Activated gamma-delta T cell treated with Interleukin-2 at 50 U/mL for 16 hours (primary cell): ENCODE measurements at places on chromosomes 13 and 19.
A peak's percentile ranks its signal among the peaks of the same experiment; 100 is the strongest.

GRCh38 chr13:23289917-23290357 is 109.2 kb downstream of the SGCG start:
- DNase-seq: no peak

DNA sequence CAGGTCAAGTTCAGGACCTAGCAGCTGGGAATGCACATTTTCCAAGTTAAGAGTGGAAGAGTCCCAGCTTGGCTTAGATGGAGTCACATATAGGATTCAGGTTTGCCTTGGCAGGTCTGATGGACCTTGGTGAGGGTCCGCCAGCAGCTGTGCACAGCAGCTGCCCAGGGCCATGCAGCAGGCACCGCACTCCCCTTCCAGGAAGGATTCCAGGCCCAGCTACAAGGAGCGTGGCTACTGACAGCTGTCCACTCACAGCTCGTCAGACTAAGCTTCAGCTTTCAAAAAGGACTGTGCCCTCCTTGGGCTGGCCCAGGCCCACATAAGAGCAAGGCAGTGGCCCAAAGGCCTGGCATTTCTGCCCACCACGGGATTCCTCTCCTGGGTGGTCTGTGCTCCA is 68.4 kb downstream of the ALOX5AP start:
- DNase-seq: no peak

DNA sequence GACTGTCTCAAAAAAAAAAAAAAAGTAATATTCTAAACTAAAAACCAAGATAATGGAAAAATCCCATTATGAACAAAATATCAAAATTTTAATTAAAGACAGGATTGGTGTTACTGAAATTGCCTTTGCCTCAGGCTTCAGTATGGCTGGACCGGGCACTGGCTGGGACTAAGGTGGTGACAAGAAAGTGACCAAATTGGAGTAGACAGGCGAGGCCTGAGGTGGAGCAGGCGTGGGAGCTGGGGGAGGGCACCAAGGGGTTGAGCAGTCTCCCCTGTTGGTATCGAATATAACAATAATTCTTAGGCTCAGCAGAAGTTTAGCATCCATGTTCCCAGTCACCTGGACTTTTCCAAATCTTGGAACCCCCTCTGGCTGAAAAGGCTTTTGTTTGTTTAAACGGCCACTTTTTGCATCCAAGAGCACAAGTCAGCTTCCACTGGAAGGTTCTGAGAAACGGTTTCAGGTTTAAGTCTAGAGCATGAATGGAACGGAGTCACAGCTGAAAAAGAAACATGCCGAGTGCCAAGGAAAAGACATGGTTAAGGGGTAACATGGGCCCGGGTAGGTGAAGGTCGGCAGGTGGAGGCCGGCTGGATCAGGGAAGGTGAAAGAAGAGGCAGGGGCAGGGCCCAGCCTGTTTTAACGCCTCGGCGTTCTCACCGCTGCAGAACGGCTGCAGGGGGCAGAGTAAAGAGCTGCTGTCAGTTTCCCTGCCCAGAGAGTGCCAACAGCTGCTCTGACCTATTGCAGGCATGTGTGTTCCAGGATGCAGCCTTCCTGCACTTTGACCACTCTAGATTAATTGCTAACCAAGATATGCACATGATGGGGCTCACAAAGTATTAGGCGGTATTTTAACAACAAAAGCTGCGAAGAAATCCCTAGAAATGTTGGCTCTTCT is 104.4 kb downstream of the TM9SF2 start:
- DNase-seq: peak; percentile 45

DNA sequence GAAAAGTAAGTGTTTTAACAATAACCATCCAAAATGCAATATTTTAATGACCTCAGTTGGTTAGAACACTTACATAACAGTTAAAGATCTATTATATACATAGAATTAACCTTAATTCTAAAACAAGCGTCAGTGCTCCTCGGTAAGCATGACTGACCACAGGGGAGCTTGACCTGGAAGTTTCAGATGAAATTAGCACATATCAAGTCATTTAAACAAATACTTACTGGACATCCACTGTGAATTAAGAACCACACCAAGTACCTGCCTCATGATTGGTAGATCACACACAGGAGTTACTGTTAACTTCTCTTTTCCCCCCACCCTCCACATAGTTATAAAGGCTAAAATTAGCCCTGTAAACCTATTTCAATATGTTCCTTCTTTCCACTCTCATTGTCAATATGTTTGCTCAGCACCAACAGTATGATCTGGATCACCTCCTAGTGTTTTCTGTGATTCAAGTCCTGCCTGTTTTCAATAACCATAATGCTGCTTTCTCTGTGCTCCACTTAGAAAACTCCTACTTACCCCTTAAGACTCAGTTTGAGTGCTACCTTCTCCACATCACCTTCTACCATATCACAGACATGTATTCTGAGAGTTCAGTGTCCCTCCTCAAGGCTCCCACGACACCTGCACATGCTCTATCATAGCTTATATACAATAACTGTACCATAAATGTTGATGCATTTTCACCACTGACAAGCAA is 209.0 kb downstream of the VWA8 start:
- no peak for DNase-seq

DNA sequence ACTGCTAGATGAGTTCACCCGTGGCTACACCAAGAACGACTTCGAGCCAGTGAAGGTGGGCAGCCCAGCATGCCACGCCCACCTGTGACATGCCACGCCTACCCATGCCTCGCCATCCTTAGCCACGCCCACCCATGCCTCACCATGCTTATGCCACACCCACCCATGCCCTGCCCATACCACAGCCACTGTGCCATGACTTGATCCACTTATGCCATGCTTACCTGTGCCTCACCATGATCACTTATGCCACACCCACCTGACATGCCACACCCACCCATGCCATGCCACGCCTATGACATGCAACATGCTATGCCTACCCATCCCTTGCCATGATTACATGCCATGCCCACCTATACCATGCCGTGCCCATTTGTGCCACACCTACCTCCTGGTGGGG is 12.9 kb upstream of the USE1 start:
- no peak for DNase-seq

DNA sequence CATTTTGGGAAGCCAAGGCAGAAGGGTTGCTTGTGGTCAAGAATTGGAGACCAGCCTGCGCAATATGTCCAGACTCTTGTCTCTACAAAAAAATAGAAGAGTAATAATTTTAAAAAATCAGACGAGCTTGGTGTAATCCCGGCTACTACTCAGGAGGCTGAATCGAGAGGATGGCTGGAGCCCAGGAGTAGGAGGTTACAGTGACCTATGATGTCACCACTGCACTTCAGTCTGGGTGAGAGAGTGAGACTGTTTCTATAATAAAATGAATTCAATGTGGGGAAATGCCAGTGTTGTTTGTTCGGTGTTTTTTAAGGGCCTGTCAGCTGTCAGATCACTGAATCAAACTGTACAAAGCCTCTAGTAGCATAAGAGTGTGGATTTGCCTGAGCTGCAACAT is 1.2 kb upstream of the FBXL3 start:
- DNase-seq: no peak

- no peak for DNase-seq
These were observed 18.6 kb downstream of the GJA3 start for GRCh38 chr13:20142023-20142926.

DNA sequence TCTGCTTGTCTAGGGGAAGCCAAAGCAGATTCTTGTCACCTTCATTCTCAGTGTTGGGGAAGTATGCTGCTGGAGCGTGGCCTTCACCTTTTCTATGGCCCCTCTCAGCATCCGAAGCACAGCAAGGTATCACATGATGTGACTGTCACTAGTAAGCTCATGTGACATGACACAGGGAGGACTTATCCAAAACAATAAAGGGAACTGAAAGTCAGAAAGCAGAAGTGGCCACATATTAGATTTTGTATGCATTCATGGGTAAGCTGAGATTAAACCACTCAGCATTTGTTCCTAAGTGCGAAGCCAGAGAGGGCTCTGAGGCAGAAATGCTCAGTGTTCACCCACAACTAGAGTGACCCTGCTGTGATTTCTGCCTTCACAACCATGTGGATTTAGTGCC is 72.8 kb upstream of the PCDH8 start:
- no peak for DNase-seq

DNA sequence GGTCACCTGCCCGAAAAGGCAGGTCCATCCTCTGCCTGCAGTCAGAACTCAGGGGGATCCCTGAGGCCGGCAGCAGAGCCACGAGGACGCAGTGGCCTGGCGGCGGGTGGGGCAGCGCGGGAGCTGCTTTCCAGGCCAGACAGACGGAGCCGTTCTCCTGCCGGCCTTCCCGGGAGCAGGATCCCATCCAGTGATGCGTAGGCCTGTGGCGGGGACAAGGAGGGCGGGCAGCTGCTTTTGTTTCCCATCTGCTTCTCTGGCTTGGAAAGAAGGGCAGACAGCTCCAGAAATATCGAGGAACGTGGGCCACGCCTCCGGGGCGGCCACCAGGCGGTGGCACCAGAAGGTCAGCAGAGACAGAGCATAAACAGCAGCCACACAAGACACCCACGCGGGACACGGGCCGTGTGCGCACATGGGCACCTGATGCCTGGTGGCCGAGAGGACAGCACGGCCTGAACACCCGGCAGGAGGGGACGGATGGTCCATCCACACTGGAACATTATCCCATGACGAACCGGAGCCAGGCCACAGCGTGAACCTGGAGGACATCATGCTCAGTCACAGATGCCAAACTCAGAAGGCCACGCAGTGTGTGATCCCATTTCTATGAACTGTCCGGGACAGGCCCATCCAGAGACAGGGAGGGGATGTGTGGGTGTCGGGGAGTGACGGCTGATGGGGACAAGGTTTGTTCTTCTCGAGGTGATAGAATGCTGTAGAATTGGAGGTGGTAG is 13.9 kb upstream of the MKNK2 start:
- DNase-seq: no peak

DNA sequence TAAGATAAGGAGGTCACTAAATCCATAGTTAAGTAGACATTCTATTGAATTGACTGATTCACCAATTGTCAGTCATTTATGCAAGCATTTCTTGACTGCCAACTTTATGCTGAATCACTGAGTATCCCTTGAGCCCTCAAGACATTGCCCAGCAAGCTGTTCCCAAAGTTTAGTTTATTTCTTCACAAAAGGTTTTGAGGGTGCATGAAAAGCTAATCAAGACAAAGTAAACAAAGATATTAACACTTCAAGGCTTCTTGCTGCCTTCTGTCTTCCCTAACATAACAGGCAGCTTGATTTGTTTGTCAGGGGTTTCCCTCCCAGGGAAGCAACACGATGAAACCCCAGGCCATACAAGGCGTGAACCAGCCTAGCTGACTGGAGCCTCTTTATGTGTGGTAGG is 374.4 kb downstream of the SPRY2 start:
- no peak for DNase-seq

GRCh38 chr19:18197941-18198340 is 4.9 kb downstream of the MPV17L2 start:
- DNase-seq: no peak

GRCh38 chr13:27355894-27356293 is 68.5 kb upstream of the GTF3A start:
- DNase-seq: no peak

GRCh38 chr13:19685437-19685836 is 52.0 kb downstream of the MPHOSPH8 start:
- no peak for DNase-seq

GRCh38 chr19:12821761-12822160 is 12.6 kb downstream of the RTBDN start:
- DNase-seq: no peak
